ENCODE measurements at places on chromosomes 4 and X.

DNA sequence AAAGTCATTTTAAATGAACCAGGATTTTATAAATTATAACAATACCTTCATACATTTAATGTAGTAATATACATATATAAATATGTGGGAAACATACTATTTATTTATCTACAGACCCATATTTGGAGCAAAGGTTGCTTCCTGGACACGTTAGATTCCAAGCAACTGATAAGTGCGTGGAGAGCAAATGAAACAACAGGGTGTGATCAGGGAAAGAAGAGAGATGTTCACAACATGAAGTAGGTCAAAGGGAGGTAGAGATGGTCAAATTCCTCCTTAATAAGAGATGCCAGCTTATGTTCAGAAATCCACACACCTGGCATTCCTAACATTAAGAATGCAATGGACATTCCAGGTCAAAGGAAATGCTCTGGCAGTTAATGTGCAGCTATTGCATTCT lies 53.1 kb upstream of the HPGD start:
- DNase-seq: no peak

- DNase-seq: no peak
These were observed 156.0 kb downstream of the PCDH18 start for GRCh38 chr4:137376312-137376711.

GRCh38 chr4:110533940-110534339 lies 58.0 kb downstream of the ENPEP start:
- no peak for DNase-seq

DNA sequence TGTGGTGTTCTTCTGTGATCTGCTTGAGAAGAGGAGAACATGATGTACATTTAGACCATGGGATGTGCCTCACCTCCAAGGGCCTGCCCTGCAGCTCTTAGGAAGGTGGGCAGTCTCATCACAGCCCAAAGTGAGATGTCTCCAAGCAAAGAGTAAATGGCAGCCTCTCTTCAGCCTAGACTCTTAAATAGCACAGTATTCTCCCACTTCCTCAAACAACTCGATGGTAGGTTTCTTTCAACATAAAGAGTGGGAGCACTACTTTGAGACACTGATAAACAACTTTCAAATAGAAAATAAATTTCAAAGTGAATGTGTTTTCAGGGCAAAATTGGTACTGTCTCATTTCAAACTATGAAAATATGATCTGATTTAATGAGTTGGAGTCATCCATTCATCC lies 35.2 kb downstream of the EDNRA start:
- no peak for DNase-seq

Measured in C1 segment of cervical spinal cord (tissue), 14 donors.